ENCODE measurements at places on chromosomes 1 and 21. TPM values are rescaled to one million over a fixed set of nuclear protein-coding genes. Genes with fewer than 3 reads are reported as not detected.

The CD1B gene
- total RNA-seq, result not detected

The MTARC1 gene
- 13.2 TPM for total RNA-seq

The UBE2U gene
- total RNA-seq, result not detected

The TTC39A gene
- total RNA-seq, result 62.3 TPM

The C1orf94 gene
- total RNA-seq, result not detected

The SMIM34 gene
- not detected for total RNA-seq

The PLA2G2C gene
- not detected for total RNA-seq

The RNF115 gene
- 14.2 TPM for total RNA-seq

The LCE1F gene
- not detected for total RNA-seq

The LAD1 gene
- total RNA-seq, result 272 TPM

The PLA2G2D gene
- not detected for total RNA-seq

The GFI1 gene
- total RNA-seq, result 3.0 TPM

The LMX1A gene
- 0.12 TPM for total RNA-seq

The TMOD4 gene
- total RNA-seq, result 0.78 TPM

The DENND2C gene
- 4.1 TPM for total RNA-seq

The HSPA6 gene
- 5.8 TPM for total RNA-seq

The EBNA1BP2 gene
- total RNA-seq, result 31.9 TPM

The GPR157 gene
- 8.3 TPM for total RNA-seq

The TINAGL1 gene
- total RNA-seq, result 169 TPM

The OR2L5 gene
- total RNA-seq, result not detected

The APP gene
- total RNA-seq, result 857 TPM

The MOB3C gene
- total RNA-seq, result 12.8 TPM

The ANKRD65 gene
- 10.1 TPM for total RNA-seq

The GNL2 gene
- 25.6 TPM for total RNA-seq

The NRAS gene
- 24.7 TPM for total RNA-seq

The RYR2 gene
- 7.5 TPM for total RNA-seq
